ENCODE measurements at places on chromosomes 7 and 10.

DNA sequence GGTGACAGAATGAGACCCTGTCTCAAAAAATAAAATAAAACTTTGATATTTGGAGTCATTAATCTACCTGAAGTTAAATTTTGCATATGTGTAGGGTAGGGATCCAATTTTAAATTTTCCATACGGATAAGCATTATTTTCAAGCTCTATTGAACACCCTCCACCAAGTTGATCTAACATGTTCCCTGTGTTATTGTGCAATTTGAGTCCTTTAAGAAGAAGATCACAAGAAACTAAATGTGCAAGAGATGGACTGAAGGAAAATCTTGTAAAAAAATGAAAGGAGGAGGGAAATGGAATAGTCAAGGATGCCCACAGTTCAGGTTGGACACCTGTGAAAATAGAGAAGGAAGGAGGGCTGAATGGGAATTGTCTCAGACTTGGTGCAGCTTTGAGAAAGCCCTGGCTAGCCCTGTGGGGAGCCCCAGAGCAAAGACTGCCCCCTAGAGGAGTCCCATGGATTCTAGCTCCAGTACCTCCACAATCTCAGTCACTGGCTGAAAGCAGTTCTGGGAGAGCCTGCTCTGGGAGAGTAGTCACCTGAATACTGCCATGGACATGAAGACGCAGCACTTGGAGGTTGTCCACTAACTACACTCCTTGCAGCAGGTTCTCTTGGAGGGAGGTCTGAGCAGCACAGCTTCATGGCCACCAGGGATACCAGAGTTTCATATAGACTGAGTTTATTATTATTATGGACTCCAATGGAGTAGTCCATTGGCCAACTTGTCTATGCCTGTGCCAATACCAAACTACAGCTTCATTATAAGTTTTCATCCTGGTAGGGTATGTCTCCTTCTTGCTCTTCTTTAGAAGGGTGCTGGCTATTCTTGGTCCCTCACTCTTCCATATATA lies 5.7 kb upstream of the TIAL1 start:
- no peak for DNase-seq

DNA sequence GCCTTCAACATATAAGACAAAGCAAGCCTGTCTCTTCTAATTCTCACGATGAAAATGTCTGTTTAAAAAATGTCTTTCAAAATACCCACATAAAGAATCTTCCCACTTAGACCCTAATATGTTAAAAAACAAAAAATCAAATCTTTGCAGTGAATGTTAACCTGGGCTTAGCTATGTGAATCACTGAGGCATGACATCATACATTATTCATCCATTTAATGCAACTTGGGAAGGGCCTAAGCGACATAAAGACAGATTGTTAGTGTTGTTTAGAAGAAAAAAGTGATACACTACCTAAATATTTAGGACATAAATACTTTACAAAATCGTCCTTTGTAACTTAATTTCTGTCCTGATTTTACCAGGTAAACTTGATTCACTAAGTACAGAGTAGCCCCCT lies 648.5 kb upstream of the NRP1 start:
- no peak for DNase-seq

- no peak for DNase-seq
Measured at GRCh38 chr7:22307816-22308215, 49.1 kb downstream of the RAPGEF5 start.

GRCh38 chr10:129951101-129951969 lies 12.7 kb downstream of the EBF3 start:
- peak; percentile 51 for DNase-seq

DNA sequence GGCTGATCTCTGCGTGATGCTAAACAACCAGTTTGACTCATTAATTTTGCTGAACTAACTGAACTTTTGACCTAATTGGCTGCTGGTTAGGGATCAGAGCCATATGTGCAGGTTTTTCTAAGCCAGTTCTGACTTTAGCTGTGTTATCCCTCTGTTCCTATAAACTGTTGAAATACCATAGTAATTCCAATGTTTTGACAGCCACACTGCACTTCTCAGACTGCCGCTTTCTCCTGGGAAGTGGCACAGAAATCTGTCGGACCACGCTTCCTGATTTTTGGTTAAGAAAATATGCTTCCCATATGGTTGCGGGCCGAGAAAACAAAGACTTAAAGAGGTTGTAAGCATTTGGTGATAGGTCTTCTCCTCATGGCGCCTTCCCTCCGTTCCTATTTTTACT lies 42.3 kb downstream of the TBXAS1 start:
- DNase-seq: peak; percentile 40

GRCh38 chr7:114110666-114111065 lies 191.9 kb upstream of the PPP1R3A start:
- no peak for DNase-seq

DNA sequence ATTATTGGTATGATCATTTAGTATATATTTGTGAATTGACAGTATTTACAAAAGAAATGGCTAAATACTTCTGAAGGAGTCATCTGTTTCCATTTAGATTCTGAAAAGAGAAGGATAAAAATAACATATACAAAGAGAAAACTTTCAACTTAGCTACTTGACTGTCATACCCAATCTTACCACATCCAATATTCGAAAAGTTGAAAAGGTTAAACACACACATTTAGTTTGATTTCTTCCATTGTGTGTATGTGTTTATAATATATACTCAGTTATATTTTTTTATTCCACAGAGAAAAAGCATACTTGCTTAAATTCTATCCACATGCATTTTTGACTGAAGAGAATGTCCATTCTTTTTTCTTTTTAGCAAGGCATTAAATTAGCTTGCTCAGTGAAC lies 470.7 kb downstream of the TFEC start:
- no peak for DNase-seq

- DNase-seq: peak; percentile 71
Measured at GRCh38 chr7:133650069-133650468, 397.2 kb downstream of the EXOC4 start.

GRCh38 chr10:122085423-122085911 lies 96.5 kb downstream of the TACC2 start:
- DNase-seq: no peak

GRCh38 chr7:51256209-51256781 lies 60.3 kb downstream of the COBL start:
- peak; percentile 58 for DNase-seq

GRCh38 chr7:141074162-141074991 lies 513 bp downstream of the TMEM178B start:
- no peak for DNase-seq

GRCh38 chr7:65731562-65732035 lies 141.3 kb upstream of the VKORC1L1 start:
- DNase-seq: no peak

- DNase-seq: no peak
Measured at GRCh38 chr7:34718867-34719266, 60.8 kb downstream of the NPSR1 start.

DNA sequence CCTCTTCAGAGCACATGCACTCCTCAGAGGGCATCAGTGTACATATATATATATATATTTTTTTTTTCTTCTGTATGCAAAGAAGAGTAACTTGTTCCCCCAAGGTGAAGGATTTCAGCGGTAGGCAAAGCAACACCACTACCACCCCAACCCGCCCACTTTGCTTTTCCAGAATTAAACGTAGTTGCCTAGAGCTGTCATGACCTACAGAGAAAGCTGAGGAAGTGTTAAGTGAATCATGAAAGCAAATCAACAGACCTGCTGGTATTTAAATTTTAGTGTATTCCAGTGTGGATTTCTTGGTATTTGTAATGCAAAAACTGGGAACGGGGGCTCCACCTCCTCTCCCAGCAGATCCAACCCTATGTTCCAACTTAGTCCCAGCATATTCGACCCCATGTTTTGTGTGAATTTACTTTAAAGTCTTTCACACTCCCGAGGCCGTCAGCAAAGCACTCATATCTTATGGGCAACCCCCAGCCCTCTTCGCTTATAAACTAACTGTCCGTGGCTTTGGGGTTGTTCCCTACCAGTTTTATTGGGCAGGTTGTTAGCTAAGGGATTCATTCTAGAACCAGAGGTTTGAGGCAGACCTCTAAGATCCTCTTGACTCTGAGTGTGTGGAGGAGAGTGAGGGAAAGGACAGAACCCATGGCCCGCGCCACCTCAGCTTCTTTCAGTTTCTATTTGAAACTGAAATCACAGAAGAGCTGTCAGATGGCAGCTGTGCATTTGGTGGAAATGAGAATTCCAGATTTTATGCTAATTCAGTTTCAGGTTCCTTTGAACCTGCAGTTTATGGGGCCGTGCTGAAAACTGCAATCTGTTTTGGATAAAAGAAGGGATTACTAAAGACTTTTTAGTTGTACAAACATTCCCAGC lies 450.2 kb upstream of the GALNT17 start:
- peak; percentile 65 for DNase-seq

GRCh38 chr7:52512656-52513055 lies 522.8 kb upstream of the POM121L12 start:
- DNase-seq: no peak

- no peak for DNase-seq
Measured at GRCh38 chr7:140212100-140212881, 35.5 kb upstream of the KDM7A start.

GRCh38 chr10:75764974-75765788 lies 333.8 kb downstream of the LRMDA start:
- DNase-seq: no peak

DNA sequence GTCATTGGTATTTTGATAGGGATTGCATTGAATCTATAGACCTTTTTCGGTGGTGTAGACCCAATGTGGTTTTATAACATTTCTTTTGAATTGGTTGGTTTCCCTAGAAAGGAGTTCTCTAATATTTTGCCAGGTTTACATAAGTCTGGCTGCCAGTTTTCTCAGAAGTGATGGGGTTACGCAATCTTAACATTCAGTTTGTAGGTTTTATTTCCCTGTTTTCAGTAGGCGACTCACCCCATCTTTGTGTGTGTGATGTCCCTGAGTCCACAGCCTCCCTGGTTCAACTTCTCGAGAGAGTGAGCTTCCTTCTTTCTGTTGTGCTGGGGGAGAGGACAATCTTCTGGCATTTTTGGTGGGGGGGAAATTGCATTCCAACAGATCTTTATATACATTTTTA lies 9.6 kb upstream of the KIF5B start:
- peak; percentile 40 for DNase-seq

GRCh38 chr10:91127341-91128082 lies 93.0 kb upstream of the PCGF5 start:
- no peak for DNase-seq

DNA sequence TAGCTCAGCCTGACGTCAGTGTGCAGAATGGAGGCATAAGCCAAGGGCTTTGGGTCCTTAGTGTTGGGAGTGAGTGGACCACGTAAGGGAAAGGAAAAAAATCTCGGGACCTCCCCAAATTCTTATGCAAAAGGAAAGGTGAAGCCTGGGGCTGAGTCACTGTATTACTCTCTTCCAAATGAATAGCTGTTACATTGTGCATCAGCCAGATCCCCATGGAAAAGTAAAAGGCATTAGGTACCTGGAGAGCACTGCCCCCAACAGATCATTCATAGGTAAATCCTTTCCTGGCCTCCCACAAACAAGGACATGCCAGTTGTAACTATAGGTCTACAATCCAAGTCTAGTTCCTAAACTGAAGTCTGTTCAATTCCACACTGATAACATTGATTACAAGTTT lies 170.5 kb downstream of the C1GALT1 start:
- no peak for DNase-seq

GRCh38 chr7:100891568-100892247 lies 2.2 kb upstream of the UFSP1 start:
- no peak for DNase-seq

DNA sequence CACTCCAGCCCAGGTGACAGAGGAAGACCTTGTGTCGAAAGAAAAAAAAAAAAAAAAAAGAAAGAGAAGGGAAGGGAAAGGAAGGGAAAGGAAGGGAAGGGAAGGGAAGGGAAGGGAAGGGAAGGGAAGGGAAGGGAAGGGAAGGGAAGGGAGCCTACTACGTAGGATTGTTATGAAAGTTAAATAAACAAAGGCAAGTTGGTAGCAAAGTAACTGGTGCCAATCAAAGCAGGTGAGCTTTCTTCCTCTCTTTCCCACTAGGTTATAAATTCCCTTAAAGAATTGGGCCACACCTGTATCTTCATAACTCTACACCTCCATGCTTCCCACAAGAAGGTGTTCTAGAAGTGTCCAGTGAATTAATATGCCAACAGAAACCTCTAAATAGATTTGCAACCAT lies 96.3 kb upstream of the AFAP1L2 start:
- no peak for DNase-seq

- DNase-seq: peak; percentile 95
Measured at GRCh38 chr7:95199779-95200558, 124.4 kb downstream of the PON1 start.

DNA sequence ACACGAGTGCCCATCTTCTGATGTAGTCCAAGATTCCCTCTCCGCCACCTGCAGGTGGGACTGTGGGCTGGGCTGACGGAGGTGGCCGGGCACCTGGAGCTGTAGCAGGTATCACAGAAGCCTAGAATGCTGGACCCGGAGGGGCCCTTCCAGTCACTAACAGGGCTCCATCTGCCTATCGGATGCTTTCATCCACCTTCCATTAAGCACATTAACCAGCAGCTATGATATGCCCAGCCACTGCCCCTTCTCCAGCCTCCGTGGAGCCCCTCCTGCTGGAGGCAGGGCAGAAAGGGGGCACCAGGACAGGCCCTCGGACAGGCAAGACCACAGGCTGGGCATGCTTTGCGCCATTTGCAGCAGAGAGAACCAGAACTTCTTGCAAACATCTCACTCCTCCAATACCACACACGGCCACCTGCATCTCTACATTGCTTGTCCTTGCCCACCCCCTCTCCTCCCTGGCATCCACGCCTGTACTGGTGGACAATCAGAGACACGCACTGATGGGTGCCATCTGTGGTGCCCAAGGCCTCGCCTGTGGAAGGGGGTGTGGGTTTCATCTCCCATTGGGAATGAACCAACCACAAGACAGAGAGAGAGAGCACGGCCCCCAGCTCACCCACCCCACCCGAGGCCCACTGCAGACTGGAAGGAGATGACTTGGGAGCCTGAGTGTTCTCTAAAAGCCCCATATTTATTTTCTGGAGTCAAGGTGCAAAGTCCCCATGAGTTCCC lies 16.8 kb downstream of the PRKAG2 start:
- no peak for DNase-seq

DNA sequence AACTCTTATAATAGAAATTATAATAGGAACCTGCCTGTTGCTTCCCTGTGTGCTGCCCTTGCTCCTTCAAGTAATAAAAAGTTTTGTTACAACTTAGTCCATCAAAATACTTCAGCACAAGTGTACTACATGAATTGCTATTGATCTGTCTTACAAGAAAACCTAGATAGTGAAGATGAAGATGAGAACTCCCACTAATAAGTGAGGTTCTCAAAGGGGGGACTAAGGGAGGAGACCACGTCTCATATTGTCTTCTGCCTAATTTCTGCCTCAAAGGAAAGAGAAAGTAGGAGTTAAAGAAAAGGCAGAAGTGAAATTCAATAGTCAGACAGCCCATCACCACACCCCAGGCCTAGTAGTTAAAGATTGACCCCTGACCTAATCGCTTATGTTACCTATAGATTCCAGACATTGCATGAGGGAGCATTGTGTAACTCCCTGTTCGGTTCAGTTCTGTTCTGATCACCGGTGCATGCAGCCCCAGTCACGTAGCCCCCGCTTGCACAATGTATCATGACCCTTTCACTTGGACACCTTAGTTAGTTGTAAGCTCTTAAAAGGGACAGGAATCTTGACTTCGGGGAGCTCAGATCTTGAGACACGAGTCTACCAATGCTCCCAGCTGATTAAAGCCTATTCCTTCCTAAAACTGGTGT lies 18.2 kb upstream of the CHST3 start:
- DNase-seq: no peak
